ENCODE measurements at places on chromosomes 4 and X.

- DNase-seq = no peak
Measured at GRCh38 chr4:40656201-40656863, 26.7 kb upstream of the RBM47 start.

DNA sequence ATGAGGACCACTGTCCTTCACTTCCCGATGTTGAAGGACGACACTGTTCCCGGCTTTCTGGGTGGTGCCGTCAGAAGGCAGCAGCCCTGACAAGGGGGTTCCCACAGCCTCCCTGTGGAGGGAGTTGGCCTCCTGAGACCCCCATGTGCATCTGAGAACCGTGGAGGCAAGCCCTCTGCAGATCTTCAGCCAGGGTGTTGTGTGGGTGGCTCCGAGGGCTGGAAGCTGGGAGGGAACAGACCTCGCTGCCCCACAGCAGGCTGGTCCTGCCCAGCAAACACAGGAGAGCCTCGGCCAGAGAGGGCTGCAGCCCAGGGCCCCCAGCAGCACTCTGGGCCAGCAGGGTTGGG lies 16.2 kb downstream of the DGKQ start:
- DNase-seq = no peak

DNA sequence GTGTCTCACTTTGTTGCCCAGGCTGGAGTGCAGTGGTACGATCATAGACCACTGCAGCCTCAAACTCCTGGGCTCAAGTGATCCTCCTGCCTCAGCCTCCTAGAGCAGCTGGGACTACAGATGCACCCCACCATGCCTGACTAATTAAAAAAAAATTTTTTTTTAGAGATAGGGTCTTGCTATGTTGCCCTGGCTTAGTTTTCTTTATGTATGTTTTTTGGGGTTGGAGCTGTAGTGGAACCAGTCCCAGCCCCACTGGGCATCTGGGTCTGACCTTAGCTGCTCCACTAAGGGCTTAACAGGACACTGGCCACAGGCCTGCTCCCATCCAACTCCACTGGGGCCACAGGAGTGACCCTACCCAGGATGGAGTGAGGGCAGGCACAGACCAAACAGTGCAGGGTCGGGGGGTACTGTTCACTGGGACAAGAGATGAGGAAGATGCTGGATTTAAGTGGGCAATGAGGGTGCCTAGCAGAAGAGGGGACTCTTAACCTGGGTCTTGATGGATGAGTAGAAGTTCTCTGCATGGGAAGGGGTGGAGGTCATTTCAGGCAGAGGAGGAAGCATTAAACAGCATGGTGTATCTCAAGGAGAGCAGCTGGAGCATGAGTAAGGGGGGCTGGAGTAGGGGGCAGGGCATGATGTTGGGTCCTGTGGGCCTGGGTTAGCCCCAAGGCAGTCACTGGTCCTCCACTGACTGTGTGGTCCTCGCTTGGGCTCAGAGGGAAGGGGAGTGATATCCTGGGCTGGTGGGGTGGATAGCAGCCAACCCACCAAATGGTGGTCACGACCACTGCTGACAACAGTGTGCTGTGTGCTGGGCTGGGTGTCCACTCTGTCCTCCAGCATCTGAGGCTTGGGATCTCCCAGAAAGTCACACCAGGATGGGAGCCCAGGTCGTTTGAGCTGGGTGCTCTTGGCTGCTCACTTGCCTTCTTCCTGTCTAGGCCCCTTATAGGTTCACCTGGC lies 24.1 kb upstream of the ADD1 start:
- DNase-seq = no peak

- DNase-seq = no peak
Measured at GRCh38 chrX:108696690-108697089, 39.7 kb downstream of the IRS4 start.

DNA sequence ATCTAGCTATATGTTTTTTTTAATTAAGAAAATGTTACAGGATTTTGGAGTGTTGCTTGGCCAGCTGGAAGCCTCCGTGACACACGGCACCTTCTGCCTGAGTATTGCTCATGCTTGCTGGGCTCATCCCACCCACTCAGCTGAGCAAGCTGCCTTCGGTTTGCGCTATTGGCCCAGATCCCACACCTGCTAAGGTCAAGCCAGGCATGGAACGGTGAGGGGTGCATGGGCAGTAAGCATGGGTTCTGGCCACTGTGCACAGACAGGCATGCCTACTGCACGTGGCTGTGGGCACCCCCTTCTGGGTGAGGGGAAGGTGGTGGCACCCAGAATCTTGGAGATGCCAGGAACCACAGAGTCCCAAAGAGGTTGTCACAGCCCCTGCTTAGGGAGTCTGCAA lies 1178.4 kb upstream of the PCDH7 start:
- DNase-seq = no peak

DNA sequence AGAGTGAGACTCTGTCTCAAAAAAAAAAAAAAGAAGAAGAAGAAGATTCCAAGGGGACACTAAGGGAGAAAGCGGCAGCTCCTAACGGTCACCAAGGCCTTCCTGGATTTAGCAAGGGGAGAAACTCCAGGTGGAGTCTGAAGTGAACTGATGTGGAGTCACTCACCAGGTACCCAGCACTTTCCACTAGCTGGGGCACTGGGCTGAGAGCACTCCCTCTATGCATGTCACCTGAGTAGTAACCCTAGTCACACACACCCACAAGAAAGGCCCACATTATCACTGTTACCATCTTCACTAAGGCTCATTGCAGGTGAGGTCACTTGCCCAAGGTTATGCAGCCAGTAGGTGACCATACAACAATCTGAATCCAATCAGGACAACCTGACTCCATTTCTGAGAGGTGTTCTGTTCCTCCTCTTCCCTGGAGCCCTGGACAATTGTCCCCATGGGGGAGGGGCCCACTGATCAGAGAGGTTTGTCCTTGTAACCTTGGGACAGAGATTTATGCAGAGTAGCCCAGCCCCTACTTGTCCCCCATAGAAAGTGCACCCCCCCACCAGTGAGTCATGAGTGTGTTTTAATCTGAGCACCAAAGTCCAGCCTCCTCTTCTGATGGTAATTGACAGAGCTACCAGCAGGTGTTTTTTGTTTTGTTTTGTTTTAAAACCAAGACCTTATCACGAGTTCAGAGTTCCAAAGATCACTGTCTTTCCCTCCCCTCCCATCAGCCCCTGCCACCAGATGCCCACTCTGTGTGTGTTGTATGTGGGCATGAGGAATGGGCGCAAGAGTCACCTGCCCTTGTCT lies 5.9 kb upstream of the SASH3 start:
- no peak for DNase-seq

DNA sequence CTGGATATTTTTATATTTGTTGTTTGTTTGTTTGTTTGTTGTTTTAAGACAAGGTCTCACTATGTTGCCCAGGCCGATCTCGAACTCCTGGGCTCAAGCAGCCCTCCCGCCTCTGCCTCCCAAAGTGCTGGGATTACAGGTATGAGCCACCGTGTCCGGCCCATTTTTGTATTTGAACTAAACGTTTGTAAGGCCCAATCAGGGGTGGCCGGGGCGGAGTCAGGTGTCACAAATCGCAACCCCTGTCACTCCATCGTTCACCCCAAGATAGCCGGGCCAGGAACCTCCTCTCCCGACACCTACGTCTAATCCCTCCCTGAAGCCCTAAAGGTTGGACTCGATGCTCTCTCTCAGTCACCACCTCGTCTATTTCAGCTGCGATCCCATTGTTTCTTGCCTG lies 722 bp upstream of the EFHC2 start:
- DNase-seq = peak; percentile 21

- no peak for DNase-seq
Measured at GRCh38 chr4:31156221-31156620, 436.1 kb downstream of the PCDH7 start.

GRCh38 chr4:55318175-55319129 lies 27.6 kb upstream of the SRD5A3 start:
- DNase-seq = no peak

GRCh38 chr4:163892417-163892816 lies 397.9 kb downstream of the TMA16 start:
- DNase-seq = no peak

- DNase-seq = no peak
Measured at GRCh38 chrX:19602866-19603622, 87.7 kb upstream of the MAP3K15 start.
